ENCODE measurements at places on chromosomes 5 and 9.

GRCh38 chr5:62473209-62473608 is 60.6 kb downstream of the IPO11 start:
- DNase-seq: no peak

GRCh38 chr5:129496421-129496820 is 36.3 kb downstream of the ADAMTS19 start:
- DNase-seq: no peak

DNA sequence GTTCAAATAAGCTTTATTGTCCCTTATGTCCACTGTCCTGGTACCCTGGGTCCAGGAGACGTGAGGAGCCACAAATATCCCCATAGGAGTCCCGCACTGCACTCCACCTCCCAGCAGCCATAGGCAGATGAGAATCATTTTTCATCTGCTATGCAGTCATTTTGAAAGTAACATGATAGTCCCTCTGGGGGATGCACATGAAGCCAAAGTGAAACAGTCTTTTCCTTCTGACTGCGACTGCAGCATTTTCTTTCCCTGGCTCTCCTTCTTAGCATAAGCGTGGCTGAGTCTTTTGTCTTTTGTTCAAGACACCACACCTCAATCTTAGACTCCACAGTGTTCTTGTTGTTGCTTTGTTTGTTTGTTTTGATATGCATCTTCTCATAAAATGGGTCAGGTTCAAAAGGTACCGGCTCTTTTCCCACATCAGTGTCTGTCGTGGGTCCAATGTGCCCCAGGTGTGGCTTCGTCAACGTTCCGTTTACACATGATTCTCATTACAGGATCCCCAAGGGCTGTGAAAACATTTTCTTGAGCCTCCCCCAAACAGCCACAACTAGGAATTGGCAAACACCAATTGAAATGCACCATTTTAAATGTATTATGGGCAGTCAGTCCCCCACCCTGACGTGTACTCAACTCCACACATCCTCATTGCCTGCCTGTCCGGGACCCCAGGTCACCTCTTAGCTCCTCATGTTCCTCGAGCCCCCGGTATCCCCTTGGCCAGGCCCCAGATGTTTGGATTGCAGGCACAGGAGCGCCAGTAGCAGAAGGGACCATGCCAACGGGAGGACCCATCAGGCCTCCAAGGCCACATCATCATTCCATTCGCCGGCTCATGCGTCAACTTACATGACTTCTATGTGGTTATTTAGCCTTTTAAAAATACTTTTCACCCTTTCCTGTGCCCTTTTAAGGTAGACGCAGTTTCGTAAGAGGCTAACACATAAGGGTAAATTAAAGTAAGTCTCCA is 237.8 kb upstream of the DAPK1 start:
- DNase-seq: no peak

DNA sequence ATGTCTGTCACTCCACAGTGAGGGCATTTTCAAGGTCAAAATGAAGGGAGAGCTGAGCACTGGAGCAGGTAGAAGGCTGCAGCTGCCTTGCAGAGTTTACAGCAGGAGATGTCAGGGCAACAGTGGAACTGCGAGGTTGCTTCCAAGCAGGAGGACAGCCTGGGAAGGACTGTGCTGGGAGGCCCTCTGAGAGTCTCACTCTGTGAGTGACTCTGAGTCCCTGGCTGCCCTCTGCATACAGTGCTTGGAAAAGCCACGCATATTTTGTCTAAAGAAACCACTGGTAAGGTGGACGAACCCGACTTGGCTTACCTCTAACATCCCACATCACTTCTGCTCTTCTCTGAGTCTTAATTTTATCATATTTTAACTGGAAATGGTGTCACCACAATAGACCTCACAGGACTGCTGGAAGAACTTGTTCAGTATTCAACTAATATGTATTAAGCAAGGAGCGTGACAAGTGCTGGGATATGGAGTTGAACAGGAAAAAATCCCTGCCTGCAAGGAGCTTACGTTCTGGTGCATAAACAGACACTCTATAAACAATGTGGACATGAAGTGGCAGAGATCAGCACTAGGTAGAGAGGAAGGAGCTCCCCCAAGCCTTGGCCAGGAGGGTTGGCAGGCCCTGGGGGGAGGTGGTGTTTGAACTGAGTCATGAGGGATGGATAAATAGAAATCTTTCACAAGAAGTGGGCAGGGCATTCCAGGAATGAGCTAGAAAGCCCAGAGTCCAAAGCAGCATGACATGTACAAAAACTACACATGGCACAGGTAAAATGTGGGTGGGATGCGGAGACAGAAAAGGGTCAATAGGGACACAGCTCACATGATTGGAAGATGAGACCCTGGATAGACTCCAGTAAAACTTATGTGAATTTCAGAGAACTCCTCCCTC is 64.0 kb upstream of the FOXE1 start:
- no peak for DNase-seq

GRCh38 chr5:111472579-111472978 is 39.8 kb downstream of the STARD4 start:
- DNase-seq: no peak

DNA sequence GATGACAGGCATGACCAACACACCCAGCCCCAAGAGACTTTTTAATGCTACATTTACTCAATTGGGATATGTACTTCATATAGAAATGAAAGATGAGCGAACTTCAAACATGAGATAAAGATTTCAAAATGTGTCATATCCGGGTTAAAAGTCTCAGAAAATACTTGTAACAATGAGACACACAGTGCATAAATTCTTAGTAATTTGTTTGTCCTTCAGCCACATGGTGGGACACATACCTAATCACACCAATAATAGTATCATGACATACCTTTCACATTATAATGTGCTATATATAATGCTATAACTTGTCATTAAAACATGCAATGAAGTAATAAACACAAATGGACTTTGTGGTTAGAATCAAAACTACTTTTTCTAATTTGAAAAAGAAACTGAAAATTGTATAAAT is 204.7 kb upstream of the RFX3 start:
- DNase-seq: no peak

DNA sequence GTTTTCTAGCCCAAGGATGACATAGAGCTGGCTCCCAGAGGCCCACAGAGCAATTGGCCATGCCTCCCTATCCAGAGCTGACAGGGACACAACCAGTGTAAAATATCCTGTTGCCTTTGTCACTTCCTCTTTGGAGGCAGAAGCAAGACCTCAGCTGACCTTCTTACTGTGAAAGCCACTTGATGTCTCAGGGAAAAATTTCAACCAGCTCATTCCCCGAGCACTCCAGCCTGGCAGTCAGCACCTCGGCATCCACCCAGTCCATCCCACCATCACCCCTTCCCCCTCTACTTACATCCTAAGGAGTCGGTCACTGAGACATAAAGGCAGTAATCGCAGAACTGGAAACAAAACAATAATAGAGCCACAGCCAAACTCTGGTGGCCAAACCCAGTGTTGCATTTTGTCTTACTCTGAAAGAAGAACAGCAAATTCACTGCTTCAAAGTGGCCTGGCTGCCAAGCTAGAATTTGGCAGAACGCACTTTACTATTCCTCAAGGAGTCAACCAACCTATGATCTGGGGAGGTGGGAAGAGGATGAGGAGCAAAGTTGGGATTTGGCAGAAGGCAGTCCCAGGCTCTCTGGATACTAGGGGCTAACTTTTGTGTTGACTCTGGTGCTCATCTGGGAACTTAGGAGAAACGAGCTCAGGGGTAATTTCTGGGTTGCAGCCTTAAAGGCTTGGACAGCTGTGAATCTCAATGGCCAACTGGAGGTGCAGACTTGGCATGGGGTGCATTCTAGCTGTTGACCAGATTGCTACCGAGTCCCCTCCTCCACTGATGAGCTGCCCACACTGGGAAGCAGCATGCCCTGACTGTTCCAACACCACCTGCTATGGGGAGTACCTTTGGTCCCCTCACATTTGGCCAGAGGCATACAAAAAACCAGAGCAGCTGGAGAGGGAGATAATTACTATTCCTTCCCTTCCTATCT is 13.6 kb downstream of the NIPAL4 start:
- DNase-seq: no peak

DNA sequence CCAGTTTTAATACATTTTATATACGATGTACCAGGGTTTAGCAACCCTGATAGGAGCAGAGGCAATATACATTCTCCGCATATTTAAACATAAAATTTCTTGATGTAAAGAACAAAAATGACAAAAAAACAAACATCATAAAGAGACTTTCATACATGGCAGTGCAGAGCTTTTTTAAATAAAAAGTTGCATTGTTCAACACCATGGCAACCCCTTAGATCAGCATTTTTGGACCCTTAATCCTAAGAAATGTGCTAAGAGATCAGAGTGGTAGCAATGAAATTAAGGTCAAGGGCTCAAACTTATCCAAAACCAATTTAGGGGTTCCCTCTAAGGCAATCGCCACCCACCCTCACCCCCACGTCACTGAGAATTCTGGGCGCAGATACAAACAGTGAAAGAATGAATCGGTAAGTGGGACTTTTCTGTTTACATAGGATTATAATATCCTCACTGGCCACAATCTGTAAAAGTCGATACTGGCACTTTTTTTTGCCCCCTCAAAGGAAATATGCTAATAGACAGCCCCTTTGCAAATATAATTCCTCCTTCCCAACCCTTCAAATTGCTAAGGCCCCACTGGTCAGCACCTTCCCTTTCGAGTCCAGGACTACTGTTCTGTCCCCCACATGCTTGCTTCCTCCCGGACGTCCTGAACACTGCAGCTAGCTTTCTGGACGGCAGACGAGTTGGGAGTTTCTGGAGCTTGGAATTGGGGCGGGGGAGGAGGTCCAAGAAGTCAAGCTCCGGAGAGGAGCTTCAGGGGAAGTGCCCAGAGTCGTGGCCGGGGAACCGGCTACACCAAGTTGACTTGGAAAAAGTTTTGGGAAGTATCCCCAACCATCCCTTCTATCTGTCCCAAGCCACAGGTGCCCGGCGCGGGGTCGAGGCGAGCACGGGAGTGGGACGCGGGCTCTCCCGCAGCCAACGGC is 2.2 kb downstream of the GAS1 start:
- DNase-seq: no peak

GRCh38 chr5:119105971-119106370 is 35.1 kb downstream of the DMXL1 start:
- no peak for DNase-seq

- peak; percentile 6 for DNase-seq
These were observed 122.8 kb upstream of the STC2 start for GRCh38 chr5:173451031-173451430.

- DNase-seq: no peak
These were observed 869.4 kb upstream of the NUDT12 start for GRCh38 chr5:104431981-104432380.

DNA sequence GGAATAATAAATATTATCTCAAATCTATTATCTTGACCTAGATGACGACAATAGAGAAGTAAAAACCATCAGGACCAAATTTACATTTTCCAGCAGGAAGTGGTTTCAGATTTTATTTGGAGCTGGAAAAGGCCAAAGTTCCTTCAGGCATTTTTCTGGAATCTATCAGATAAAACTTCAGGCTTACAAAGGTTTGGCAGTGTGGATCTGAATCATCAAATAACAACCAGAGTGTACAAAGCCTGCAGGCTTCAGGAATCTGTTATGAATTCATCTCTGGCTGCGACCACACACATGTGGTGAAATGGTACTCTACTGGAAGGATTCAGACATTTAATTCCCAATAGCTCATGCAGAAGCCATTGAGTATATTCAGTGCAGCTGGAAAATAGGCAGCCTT is 726.4 kb upstream of the GRAMD2B start:
- no peak for DNase-seq

DNA sequence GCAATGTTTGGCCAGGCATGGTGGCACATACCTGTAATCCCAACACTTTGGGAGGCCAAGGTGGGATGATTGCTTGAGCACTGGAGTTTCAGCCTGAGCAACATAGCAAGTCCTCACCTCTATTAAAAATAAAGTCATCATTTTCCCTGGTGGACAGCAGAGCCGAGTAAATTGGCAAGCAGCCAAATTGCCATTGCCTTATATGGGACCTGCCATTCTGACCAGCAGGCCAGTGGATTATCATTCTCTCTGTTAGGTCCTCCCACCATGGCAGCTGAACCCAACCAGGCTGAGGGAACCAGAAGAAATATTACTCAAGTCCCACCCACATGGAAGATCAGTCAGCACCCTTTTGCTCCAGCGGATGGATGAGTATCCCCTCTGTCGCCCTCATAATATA is 1829.9 kb downstream of the EFNA5 start:
- DNase-seq: no peak

- no peak for DNase-seq
These were observed 63.9 kb downstream of the ERAP1 start for GRCh38 chr5:96743805-96744204.

GRCh38 chr9:2576631-2577030 is 45.0 kb upstream of the VLDLR start:
- DNase-seq: no peak

DNA sequence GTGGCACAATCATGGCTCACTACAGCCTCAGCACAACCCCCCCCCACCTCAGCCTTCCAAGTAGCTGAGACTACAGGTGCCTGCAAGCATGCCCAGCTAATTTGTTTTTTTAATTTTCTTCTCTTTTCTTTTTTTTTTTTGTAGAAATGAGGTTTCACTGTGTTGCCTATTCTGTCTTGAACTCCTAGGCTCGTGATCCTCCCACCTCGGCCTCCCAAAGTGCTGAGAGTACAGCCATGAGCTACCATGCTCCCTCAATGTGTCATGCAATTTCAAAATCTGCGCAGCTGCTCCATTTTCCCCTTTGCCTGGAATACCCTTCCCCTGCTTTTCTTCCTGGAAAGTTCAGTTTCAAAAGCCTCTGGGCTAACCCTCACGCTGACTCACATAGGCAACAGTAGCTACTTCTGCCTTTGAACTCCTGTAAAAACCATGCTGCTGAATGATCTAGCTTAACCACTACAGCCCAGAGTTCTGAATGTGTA is 71.0 kb upstream of the IL7R start:
- DNase-seq: peak; percentile 60

- no peak for DNase-seq
These were observed 118.5 kb downstream of the COL23A1 start for GRCh38 chr5:178471711-178472110.

- DNase-seq: no peak
These were observed 5.0 kb downstream of the JADE2 start for GRCh38 chr5:134530301-134531077.

DNA sequence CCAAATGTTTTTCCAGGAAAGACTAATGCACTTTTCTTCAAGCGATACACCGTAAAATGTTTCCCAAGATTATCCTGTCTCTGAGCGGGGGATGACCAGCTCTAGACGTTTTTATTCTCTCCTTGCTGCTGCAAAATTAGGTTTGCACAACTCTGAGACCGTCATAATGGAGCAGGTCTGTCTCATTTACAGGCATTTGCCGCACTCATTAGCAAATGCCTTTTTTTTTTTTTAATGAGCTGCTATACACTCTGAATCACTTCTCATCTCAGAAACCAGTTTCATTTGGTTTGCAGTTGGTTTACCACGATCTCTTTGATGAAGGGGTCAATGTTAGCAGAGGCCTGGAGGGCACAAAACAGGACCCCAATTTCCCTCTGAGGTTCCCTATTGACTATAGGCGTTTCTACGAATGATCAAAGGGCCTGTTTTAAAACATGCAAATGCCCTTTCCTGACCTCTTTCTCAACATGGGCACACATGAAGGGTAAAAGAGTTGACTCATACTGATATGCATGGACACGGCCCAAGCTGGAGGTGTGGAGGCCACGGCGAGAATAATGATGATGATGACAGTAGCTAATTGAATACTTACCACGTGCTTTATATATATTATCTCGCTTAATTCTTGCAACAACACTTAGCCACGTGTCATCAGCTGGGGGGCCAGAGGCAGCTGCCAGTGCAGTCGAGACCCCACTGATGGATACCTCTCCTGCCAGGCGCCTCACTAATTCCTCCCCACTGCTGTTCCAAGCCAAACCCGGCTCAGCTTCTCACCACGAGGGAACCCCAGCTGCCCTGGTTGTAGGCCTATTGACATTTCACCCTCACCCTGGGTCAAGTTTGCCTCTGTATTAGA is 89.9 kb upstream of the PTCH1 start:
- no peak for DNase-seq

GRCh38 chr9:95509851-95510708 is 6.7 kb downstream of the PTCH1 start:
- DNase-seq: peak; percentile 27
